A673 (cell line): ENCODE measurements at places on chromosomes 6 and 20. TPM values are rescaled to one million over a fixed set of nuclear protein-coding genes. Genes with fewer than 3 reads are reported as not detected.

GRCh38 chr6:110581679-110582078, 105.3 kb upstream of the SLC22A16 start:
- H3K27ac ChIP-seq, result no peak overlapping the region
- DNase-seq, result peak; percentile 10
- H3K27me3 ChIP-seq, result no peaks in the 10 kb centered on the region
- no peaks in the 10 kb centered on the region for H3K36me3 ChIP-seq
- H3K4me1 ChIP-seq, result no peaks in the 10 kb centered on the region

GRCh38 chr6:6891125-6891721, 216.5 kb upstream of the RREB1 start:
- no peak overlapping the region for H3K27ac ChIP-seq
- H3K4me1 ChIP-seq, result no peaks in the 10 kb centered on the region
- H3K4me3 ChIP-seq, result no peak overlapping the region
- no peak for DNase-seq
- no peaks in the 10 kb centered on the region for H3K27me3 ChIP-seq

DNA sequence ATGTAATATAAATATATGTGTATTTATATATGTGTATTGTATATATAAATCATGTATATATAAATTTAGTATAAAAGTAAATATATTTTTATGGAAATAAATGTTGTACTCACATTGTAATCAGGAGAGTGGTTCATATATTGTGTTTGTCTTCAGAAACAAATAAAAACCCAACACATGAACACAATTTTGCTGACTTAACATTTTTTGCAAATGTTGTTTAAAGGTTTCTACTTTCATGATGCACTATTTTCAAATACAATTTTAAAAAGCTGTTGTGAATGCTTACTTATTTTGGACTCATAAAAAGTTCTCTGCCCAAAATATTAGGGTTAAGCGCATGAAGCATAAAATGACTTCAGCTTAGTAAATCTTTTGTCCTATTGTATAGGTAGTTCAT, 24.0 kb upstream of the PHF3 start:
- no peak for DNase-seq
- H3K4me1 ChIP-seq, result no peaks in the 10 kb centered on the region
- H3K4me3 ChIP-seq, result no peak overlapping the region
- no peak overlapping the region for H3K27ac ChIP-seq

DNA sequence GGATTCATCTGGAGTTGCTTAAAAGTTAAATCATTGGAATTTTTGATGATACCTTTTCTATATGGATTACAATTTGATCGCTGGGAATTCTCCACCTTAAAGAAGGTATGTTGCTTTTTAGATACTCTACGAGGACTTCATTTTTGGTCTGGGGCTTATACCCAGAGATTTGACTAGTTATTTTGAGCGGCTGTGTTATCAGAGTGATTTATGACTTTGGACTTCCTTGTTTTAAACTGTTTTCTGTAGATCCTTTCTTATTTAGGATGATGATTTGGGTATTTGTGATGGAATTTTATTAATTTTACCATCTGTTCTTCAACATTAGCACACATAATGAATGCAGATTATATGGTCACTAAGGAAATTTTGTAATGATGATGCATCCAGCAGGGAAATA, 75.2 kb downstream of the SOX4 start:
- peaks cover 19% of the 10 kb centered on the region for H3K4me1 ChIP-seq
- DNase-seq, result no peak
- peaks cover 53% of the 10 kb centered on the region for H3K27me3 ChIP-seq

GRCh38 chr20:4710106-4710475, 11.6 kb upstream of the PRND start:
- no peaks in the 10 kb centered on the region for H3K4me1 ChIP-seq
- no peak overlapping the region for H3K27ac ChIP-seq
- DNase-seq, result no peak
- no peaks in the 10 kb centered on the region for H3K36me3 ChIP-seq

DNA sequence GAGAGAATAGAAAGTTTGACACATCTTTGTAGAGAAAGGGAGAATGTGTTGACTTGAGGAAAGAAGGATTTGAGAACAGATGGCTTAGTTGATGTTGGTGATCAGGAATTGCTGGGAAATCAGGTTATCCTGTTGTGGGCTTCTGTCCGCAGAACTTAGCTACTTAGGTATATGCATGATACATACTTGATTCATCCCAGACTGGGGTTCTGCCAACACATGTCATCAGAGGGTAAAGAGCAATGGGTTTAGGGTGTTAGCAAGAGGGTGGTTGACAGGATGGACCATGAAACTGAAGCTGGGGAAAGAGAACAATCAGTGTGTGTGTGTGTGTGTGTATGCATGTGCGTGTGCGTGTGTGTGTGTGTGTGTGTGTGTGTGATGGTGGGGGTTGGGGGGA, 50.6 kb upstream of the NELFCD start:
- H3K27ac ChIP-seq, result no peak overlapping the region
- H3K4me1 ChIP-seq, result no peaks in the 10 kb centered on the region
- no peak for DNase-seq
- H3K36me3 ChIP-seq, result no peaks in the 10 kb centered on the region
- H3K27me3 ChIP-seq, result peaks cover 21% of the 10 kb centered on the region
- no peak overlapping the region for H3K4me3 ChIP-seq

DNA sequence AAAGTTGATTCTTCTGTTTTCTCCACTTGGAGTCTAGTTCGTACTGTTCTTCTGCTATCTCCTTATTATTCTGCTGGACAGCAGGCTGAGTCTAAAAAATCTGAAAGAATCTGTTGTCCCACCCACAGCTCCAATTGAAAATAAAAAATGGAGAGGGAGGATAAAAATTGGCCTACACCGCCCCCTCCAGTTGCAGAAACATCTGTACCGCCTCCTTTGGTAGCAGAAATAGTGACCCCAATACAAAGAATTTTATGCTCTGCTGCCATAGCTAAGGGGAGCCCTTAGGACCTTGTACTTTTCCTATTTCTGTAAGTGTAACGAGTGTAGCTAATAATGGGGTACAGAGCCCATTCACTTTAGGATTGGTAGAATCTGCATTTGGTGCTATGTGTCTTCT, 4.9 kb upstream of the FKBP1A start:
- H3K4me1 ChIP-seq, result peaks cover 7% of the 10 kb centered on the region
- H3K36me3 ChIP-seq, result no peaks in the 10 kb centered on the region
- peaks cover 7% of the 10 kb centered on the region for H3K27me3 ChIP-seq
- DNase-seq, result no peak

GRCh38 chr6:68633972-68634725, 933 bp upstream of the ADGRB3 start:
- no peaks in the 10 kb centered on the region for H3K27me3 ChIP-seq
- no peak for DNase-seq
- peak overlapping the region; percentile 88 for H3K4me3 ChIP-seq

GRCh38 chr20:34817072-34817471, 8.4 kb downstream of the NCOA6 start:
- H3K4me3 ChIP-seq, result no peak overlapping the region
- H3K36me3 ChIP-seq, result no peaks in the 10 kb centered on the region
- no peaks in the 10 kb centered on the region for H3K27me3 ChIP-seq
- no peak for DNase-seq

DNA sequence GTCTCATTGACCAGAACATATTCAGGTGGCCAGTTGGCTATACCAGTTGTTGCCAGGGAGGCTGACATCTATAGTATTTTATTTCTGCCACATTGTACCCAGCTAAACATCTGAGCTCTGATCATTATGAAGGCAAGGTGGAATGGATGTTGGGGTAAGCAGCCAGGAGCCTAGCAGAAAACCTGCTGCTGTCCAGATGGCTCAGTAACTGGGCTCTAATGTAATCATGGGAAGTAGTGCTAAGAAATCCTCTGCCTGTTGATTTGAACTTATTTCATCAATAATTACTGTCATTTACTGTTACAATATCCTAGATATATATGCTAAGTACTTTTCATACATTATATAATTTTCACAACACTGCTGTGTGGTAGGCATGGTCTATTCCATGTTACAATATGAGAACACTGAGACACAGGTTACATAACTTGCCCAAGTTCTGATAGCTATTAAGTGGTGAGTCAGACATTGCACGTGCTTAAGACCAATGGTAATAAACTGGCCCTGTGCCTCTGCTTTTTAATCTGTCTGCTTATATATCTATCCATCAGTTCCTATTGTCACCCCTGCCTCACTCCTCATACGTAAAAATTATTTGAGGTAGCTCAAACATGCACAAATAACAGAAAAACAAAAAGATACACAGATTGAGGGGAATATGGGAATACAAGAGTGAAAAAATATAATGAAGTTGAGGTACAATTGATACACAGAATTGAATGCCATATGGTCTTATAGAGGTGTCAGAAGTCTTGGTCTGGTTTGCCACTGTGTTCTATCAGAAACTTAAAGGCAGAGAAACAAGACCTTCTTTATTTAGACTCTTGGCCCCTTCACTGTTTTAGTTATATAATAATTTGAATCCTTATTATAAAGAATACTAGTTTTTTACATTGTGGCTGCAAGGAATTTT, 25.2 kb downstream of the TBPL1 start:
- DNase-seq, result peak; percentile 49
- H3K27me3 ChIP-seq, result no peaks in the 10 kb centered on the region
- H3K27ac ChIP-seq, result no peak overlapping the region

- H3K4me1 ChIP-seq, result peaks cover 30% of the 10 kb centered on the region
- H3K27me3 ChIP-seq, result no peaks in the 10 kb centered on the region
Observed at GRCh38 chr6:53342217-53342616, 6.5 kb downstream of the ELOVL5 start.

DNA sequence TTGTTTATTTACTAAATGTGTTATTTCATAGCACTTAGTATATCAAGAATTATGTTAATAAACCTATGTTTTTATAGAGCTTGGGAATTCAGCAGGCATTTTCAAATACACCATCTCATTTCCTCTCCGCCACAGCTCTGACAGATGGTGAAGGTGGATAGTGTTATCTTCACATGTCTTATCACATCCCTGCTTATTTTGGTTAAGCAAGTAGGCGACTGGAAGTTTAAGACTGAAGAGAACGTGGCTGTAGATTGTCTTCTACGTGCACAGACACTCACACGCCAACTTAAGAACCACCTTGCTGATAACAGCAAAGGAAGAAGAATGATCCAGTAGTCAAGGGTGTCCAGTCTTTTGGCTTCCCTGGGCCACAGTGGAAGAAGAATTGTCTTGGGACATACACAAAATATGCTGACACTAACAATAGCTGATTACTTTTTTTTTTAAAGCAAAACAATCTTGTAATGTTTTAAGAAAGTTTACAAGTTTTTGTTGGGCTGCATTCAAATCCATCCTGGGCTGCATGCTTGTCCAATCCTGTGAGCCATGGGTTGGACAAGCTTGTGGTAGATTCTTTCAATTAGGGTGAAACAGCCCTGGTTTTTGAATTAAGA, 43.3 kb upstream of the SCGN start:
- no peak for DNase-seq
- no peak overlapping the region for H3K4me3 ChIP-seq
- H3K36me3 ChIP-seq, result no peaks in the 10 kb centered on the region
- H3K27me3 ChIP-seq, result no peaks in the 10 kb centered on the region
- H3K27ac ChIP-seq, result no peak overlapping the region
- no peaks in the 10 kb centered on the region for H3K4me1 ChIP-seq

The AHCY gene
- 284 and 292 TPM in 2 replicates for total RNA-seq

The MUCL3 gene
- total RNA-seq, result not detected in 2 replicates

The FLRT3 gene
- not detected in 2 replicates for total RNA-seq

The EEF1A2 gene
- total RNA-seq, result 7.5 and 13.7 TPM in 2 replicates
